ENCODE measurements at places on chromosomes 12 and 14. TPM values are rescaled to one million over a fixed set of nuclear protein-coding genes. Genes with fewer than 3 reads are reported as not detected.

DNA sequence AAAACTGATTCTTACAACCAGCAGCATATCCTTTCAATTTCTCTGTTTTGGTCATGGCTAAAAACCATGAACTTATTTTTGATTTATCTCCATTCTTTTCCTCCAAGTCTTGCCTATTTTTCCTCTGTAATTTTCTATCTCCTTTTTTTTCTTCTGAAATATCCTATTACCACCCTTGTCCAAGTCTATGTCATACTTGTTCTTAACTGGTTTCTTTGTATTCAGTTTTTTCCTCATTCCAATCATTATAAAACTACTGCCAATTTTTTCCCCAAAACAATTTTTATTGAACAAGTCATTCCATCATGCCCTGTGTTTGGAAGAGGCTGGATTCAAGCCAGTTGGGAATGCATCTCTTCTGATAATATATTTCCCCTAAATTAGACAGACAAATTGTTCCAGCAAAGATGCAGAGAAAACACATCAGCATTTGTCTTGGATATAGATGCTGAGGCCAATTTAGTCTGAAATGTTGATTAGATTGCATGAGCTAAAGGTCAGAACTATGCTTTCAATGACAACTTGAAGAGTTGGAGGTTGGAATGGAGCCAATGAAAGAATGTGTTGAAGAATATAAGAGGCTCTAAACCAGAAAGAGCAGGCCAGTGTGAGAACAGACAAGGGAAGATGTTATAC is 30.7 kb downstream of the OTOGL start:
- no peak for DNase-seq

- no peak for DNase-seq
These were observed 22.3 kb upstream of the STK38L start for GRCh38 chr12:27221625-27222387.

DNA sequence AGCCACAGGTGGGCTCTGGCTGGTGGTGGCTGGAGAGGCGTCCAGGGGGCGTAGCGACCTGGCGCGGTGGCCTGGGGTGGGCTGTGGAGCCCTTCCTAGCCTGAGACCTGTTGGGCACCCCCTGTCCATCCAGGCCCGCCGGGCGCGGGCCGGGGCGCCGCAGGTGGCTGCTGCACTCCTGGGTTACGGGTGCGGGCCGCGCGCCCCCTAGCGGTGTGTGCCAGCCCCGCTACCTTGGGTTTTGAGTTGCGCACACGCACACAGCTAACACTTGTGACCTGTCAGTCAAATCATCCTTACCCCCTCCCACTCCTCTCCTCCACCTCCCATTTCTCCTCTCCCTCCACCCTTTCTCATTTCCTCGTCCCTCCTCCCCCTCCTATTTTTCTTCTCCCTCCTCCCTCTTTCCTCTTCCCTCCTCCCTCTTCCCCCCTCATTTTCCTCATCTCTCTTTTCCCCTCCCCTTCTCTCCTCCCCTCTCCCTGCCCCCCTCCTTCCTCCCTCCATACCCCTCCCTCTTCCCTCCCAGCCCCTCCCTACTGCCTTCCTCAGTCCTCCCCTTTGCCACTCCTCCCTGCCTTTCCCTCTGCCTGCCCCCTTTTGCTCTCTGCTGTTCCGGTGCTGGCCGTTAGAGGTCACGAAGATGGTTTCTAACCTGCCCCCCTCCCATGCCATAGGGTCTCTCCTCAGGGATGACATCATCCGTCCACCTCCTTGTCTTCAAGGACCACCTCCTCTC is 2.3 kb downstream of the MEG3 start:
- DNase-seq: no peak

DNA sequence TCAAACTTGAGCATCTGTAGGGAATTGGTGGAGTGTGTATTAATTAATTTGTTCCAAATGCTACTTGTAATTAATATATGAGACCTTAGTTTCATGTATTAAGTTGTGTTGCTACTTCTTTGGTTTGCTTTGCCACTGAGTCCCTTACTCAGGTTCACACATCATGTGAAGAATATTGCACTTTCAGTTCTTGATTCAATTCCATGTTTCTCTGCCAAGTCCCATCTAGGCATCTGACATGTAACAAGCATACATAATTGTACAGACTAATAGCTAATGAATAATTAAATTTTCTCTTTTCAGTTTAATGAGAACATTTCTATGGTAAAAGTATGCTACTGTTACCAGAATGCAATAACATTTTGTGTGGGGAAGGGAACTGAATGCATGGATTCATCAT is 640.0 kb downstream of the TMTC2 start:
- no peak for DNase-seq

Gene KRT3
- not detected for polyA plus RNA-seq

Gene CDKL1
- polyA plus RNA-seq: 7.4 TPM
